ENCODE measurements at places on chromosomes 3 and 15. TPM values are rescaled to one million over a fixed set of nuclear protein-coding genes. Genes with fewer than 3 reads are reported as not detected.

SEMA7A gene
- not detected for total RNA-seq

DNA sequence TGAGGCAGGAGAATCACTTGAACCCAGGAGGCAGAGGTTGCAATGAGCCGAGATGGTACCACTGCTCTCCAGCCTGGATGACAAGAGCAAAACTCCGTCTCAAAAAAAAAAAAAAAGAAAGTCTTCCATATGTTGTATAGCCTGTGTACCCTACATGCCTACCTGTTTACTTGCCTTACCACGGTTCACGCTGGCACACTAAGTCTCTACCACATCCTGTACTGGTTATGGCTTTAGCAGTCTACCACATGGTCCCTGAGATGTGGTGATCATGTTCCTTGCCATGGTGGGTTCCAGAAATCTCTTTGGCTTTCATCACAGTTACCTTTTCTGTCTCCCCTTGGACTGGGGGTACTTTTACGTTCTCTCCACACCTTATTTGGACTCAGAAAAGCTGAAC is 63.8 kb upstream of the TBC1D5 start:
- H3K36me3 ChIP-seq: no peaks in the 10 kb centered on the region
- no peak overlapping the region for H3K4me3 ChIP-seq
- no peaks in the 10 kb centered on the region for H3K27me3 ChIP-seq
- no peak overlapping the region for H3K27ac ChIP-seq
- H3K4me1 ChIP-seq: no peaks in the 10 kb centered on the region

GRCh38 chr3:61944726-61945125 is 383.4 kb downstream of the PTPRG start:
- H3K27me3 ChIP-seq: no peaks in the 10 kb centered on the region
- no peaks in the 10 kb centered on the region for H3K36me3 ChIP-seq
- no peak overlapping the region for H3K27ac ChIP-seq
- no peak for DNase-seq
- no peak overlapping the region for H3K4me3 ChIP-seq
- no peaks in the 10 kb centered on the region for H3K4me1 ChIP-seq

FEZF2 gene
- not detected for total RNA-seq

DNA sequence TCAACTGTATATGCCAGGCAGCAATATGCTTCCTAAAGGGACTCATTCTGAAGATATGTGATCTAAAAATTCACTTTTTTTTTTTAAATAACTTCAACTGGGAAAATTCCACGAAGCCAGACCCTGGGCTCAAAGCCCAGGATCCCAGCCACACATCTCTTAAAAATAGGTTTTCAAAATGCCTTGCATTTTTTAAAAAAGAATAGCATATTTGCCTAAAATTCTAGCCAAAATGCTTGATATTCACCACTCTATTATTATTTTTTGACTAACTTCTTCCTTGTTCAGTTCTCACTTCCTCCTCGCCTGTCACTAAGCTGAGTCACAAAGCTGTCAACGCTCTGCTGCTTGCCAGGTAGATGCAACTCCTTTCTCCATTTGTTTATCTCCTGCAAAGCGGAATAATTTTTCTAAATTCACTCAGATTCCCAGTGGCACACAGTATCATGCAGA is 28.0 kb upstream of the VGLL4 start:
- peak; percentile 48 for DNase-seq
- no peaks in the 10 kb centered on the region for H3K27me3 ChIP-seq
- H3K36me3 ChIP-seq: no peaks in the 10 kb centered on the region
- peaks cover 38% of the 10 kb centered on the region for H3K4me1 ChIP-seq

DNA sequence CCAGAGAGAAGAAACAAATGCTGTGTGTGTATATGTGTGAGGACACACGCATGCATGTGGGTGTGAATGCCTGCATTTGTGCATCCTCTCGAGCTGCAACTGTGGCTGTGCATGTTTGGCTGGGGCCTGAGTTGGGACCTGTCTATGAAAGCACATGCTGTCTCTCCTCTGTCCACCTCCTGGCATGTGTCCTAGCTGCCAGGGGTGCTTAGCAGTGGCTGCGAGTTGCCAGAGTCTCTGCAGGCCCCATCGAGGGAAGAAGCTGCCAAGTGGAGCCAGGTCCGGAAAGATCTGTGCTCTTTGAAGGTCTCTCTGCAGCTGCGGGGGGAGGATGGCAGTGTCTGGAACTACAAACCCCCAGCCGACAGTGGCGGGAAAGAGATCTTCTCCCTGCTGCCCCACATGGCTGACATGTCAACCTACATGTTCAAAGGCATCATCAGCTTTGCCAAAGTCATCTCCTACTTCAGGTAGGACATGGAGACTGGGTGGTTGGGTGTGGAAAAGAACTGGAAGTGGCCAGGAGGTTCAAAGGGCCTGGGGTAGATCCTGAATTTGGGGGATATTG is 30.7 kb downstream of the NR1I2 start:
- no peaks in the 10 kb centered on the region for H3K27me3 ChIP-seq
- DNase-seq: no peak
- no peaks in the 10 kb centered on the region for H3K36me3 ChIP-seq
- H3K4me3 ChIP-seq: no peak overlapping the region
- H3K4me1 ChIP-seq: peaks cover 5% of the 10 kb centered on the region

- no peak overlapping the region for H3K27ac ChIP-seq
- no peaks in the 10 kb centered on the region for H3K27me3 ChIP-seq
- H3K4me1 ChIP-seq: no peaks in the 10 kb centered on the region
- DNase-seq: no peak
- H3K36me3 ChIP-seq: no peaks in the 10 kb centered on the region
- no peak overlapping the region for H3K4me3 ChIP-seq
Observed at GRCh38 chr3:190432216-190432615, 17.5 kb downstream of the TMEM207 start.
